K562 (cell line): ENCODE measurements at places on chromosomes 7 and 10.

- DNase-seq, result peak; percentile 61
Observed at GRCh38 chr10:120942806-120943413, 91.7 kb downstream of the WDR11 start.

- no peak for DNase-seq
Observed at GRCh38 chr10:110634527-110635209, 9.5 kb upstream of the RBM20 start.

DNA sequence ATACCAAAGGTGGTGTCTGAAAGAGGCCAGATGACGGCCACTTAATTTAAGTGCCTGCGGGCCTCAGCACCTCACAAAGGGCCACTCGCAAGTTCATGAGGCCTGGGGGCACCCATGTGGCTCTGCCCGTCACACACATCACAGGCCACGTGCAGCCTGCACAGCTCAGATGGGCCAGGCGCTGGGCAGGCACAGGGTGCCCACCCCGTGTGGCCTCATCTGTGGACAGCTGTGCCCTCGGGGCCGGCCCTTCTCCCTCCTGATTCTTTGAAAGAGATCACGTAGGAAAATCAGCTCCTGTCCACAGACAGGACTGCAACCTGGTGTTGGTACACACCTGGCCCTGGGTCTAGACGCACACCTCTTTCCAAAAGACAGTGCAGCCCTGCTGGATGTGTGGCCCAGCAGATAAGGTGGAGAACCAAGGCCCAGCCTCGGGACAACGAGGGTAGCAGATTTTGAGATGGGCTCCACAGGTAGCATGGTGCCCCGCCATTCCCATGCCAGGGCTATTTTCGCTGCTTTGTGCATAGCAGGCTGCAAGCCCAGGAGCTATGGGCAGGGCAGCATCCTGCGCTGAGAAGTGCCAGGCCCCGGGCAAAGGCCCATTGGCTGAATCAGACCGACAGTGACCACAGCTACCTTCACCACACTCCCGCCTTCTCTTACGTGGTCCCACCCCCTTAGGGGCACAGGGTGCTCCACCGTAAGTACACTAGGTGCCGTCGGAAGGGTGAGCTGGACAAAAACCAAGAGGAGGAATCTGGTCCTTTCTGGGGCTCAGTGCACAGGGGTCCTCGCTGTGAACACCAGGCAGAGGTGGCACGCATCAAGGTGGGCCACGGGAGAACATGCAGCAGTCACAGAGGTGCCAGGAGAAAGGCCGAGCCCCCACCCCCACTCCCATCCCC lies 124.5 kb downstream of the EBF3 start:
- no peak for DNase-seq

- no peak for DNase-seq
Observed at GRCh38 chr10:131822692-131823245, 78.0 kb upstream of the PPP2R2D start.

- no peak for DNase-seq
Observed at GRCh38 chr7:13097499-13097898, 410.1 kb downstream of the ARL4A start.

DNA sequence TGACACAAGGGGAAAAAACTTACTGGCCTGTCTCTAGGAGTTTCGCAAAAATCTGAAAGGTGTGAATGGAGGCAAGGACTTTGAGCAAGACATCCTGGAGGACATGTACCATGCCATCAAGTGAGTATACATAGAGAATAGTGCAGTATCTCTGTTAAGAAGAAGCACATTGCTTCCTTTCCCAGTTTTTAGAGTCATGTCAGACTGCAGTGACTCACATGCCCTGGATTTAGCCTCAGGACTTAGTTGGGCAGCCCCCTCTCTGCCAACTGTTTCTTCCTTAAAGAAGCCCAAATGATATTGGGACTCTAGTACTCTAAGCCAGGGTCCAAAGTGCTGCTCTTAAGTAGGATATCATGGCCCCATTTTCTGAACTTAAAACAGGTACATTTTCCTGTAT lies 28.1 kb upstream of the NFKB2 start:
- no peak for DNase-seq

DNA sequence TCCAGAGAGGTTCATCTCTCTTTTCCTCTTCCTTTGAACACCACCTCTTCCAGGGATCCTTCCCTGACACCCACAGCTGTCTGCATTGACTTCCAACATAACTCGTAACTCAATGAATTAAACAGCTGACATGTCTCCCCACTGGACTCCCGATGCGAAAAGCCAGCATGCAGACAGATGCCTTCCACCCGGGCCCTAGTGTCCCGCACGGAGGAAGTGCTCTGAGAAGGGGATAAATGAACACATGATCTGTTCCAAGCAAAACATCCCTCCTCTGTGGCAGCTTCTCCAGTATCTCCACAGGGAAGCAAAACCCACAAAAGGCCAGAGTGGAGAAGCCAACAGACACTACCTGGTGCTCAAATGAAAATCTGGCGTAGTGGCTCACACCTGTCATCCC lies 28.3 kb downstream of the OGDHL start:
- no peak for DNase-seq

- no peak for DNase-seq
Observed at GRCh38 chr10:101132636-101133473, 1.8 kb downstream of the TLX1 start.

DNA sequence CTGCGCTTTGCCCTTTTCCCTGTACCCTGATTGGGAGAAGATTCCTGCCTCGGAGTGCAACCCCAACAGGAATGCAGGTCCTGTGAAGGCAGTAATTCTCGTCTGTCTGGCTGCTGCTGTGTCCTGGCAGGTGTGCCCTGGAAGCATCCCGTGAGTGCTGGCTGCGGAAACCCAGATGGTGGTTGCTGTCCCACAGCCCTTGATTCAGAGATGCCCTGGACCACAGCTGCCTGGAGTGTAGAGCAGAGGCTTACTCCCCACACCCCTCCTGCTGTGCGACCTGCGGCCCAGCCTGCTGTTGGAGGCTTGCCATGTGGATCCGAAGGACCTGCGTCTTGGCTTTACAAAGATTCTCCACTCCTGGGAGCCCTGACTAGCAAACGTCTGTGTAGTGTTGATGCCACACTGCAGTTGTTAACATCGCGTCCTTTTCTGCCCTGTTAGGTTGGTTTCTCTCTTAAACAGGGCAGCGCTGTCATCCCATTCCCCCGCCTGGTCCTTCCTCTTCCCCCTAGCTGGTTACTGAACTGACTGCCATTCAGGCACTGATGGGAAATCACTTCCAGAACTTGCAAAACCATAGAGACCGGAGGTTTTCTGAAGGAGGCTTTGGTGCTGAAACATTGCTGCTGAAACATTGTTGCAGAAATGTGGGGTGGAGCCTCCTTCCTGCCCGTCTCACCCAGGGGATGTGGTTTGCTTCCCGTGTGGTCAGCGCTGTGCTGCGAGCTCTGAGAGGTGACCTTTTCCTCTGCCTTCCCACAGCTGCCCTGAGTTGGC lies 53.3 kb downstream of the DNAJB6 start:
- no peak for DNase-seq

GRCh38 chr7:45890902-45891461 lies 2.7 kb downstream of the IGFBP1 start:
- DNase-seq, result peak; percentile 30

GRCh38 chr10:133608855-133609254 lies 17.7 kb downstream of the FRG2B start:
- no peak for DNase-seq

GRCh38 chr10:3330663-3331062 lies 158.1 kb upstream of the PITRM1 start:
- DNase-seq, result no peak

GRCh38 chr7:87060288-87060537 lies 759 bp upstream of the ELAPOR2 start:
- no peak for DNase-seq

DNA sequence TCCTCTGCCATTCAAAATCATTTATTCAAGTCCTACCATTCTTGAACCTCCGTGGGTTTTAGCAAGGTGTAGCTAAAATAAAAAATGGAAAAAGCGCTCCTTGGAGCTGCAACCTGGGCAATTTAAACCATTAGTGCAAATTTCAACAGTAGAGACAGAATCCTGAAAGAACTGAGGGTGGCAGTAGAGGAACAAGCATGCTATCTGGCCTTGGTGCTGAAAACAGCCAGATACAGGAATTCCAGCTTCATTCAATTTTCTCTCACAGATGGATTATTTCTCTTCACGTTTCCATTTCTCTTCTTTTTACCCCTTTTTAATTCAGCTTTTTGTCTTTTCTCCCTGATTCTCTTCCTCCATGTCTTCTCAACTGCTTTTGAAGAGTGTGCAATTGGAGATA lies 77.7 kb downstream of the OTUD1 start:
- DNase-seq, result no peak

DNA sequence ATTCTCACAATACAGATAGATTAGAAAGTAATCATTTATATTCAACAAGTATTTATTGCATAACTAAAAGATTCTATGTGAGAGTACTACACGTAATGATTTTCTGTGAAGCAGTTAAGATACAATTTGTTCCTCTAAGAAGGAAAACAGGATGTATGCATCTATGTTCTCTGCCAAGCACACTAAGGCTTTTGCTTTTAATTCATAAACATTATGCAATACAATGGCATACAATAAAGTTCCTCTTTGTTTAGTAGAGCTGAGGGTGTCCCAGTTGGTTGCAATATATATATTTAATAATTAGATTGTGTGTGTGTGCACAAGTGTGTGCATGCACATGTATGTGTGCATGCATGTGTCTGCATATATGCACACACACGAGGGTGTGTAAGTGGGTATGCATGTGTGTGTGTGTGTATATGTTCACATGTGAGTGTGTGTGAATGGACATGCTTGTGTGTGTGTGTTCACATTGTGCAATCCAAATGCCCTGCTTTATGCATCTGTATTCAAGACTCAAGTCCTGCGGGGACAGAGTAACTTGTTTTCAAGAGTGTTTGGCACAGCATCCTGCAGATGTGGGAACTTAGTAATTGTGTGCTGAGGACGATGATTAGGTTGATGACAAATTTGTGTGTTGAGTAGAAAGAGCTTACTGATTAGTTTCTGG lies 481.5 kb upstream of the KLF6 start:
- no peak for DNase-seq

DNA sequence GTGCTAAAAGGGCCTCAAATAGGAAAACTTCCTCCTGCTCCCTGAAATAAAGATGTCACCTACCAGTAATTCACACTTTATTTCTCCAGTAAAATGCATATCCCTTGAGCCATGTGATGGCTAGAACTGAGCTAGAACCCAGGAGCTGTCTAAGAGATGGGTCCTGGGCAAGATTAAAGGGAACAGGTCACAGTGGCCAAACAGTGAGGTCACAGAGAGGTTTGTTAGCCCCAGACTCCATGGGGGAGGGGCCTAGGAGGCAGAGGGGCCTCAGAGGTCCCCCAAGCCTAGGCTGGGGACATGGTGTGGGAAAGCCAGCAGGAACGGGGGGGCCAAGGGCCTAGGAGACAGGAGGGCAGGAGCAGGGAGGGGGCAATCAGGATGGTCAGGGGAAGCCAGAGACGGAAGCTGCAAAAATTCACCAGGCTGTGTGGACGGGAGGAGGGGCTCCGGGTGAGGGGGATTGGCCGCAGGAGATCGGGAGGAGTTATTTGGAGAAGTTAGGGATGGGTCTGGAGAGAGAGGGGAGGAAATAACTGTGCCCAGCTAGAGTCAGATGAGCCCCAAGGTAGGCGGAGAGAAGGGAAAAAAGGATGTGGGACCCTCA lies 3.3 kb downstream of the FBXO24 start:
- no peak for DNase-seq

- no peak for DNase-seq
Observed at GRCh38 chr10:123093489-123093888, 42.3 kb upstream of the HMX3 start.

- DNase-seq, result peak; percentile 27
Observed at GRCh38 chr10:91551856-91552255, 81.0 kb downstream of the PPP1R3C start.

DNA sequence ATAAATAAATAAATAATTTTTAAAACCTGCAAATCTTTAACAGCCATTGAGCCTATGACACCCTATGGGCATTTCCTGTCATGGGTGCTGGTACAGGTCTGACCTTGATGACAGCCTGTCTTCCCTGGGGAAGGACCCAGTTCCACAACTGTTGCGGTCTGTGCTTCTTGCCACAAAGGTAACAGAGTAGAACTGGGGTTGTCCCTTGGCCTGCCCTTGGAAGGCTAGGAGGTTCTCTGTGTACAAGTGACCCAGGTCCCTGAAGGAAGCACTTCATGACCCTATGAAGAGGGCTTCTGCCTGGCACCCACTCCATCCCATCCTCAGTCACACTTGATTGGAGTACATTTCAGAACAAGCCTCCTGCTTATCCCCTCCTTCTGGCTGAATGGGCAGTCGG lies 66.9 kb downstream of the OGDH start:
- no peak for DNase-seq

- no peak for DNase-seq
Observed at GRCh38 chr7:40194745-40195144, 59.9 kb downstream of the SUGCT start.

- no peak for DNase-seq
Observed at GRCh38 chr7:81162771-81163525, 244.1 kb upstream of the SEMA3C start.

GRCh38 chr7:154753226-154753625 lies 249.7 kb downstream of the PAXIP1 start:
- no peak for DNase-seq

- no peak for DNase-seq
Observed at GRCh38 chr7:30973292-30973691, 9.5 kb downstream of the GHRHR start.

DNA sequence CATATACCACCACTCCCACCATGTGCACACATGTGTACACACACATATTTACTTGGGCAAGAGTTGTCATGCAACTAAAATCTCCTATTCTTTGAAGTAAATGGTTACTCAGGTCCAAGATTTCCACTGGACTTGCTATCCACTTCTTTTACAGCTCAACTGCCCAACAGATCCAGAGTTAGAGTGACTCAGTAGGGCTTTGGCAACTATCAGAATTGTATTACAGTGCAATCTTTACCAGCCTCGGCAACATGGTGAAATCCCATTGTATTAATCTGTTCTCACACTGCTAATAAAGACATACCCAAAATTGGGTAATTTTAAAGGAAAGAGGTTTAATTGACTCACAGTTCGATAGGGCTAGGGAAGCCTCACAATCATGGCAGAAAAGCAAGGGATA lies 51.9 kb upstream of the ABLIM1 start:
- no peak for DNase-seq

DNA sequence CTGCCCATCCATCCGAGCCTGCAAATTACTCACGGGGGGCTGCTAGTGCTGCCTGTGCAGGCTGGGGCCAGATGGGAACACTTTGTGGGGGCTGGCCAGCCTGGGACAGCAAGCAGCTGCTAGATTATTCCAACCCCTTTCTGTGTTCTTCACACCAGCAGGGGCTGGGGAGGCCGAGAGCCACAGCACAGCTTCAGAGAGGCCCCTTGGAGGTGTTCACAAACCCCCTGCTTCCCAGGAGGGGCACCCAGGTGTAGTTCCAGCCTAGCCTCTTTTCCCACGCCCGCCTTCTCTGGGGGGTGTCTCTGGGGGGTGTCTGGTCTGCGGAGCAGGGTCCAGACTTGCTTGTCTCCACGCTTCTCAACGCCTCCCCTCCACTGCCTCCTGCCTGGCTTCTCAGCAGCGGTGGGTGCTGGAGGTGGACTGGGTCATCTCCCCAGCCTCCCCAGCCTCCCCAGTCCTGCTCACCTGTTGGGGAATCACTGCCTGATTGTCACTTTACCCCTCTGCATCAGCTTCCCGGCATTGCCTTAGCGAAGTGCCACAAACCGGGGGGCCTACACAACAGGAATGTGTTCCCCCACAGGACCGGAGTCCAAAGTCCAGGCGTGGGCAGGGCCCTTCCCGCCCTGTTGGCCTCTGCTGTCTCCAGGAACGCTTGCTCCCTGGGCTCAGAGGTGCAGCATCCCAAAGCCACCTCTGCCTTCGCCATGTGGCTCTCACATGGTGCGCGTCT lies 74.0 kb upstream of the EN2 start:
- no peak for DNase-seq

- no peak for DNase-seq
Observed at GRCh38 chr7:155354371-155355048, 56.8 kb downstream of the INSIG1 start.

- DNase-seq, result no peak
Observed at GRCh38 chr7:30041526-30042269, 13.5 kb downstream of the PLEKHA8 start.
